ENCODE measurements at places on chromosomes 2 and 18. TPM values are rescaled to one million over a fixed set of nuclear protein-coding genes. Genes with fewer than 3 reads are reported as not detected.

Gene EVA1A
- not detected for polyA plus RNA-seq

Gene COBLL1
- polyA plus RNA-seq, result 114 TPM

Gene MYO5B
- 1.2 TPM for polyA plus RNA-seq

Gene TUBA3D
- not detected for polyA plus RNA-seq

Gene NYAP2
- polyA plus RNA-seq, result not detected

Gene IHH
- not detected for polyA plus RNA-seq

Gene CENPA
- polyA plus RNA-seq, result not detected

Gene NFATC1
- polyA plus RNA-seq, result 63.2 TPM

Gene CFAP65
- not detected for polyA plus RNA-seq

Gene SULT1C3
- polyA plus RNA-seq, result not detected

Gene CLHC1
- 1.2 TPM for polyA plus RNA-seq

Gene FASTKD1
- 15.1 TPM for polyA plus RNA-seq

Gene PUS10
- polyA plus RNA-seq, result 6.8 TPM

Gene IFIH1
- polyA plus RNA-seq, result 31.1 TPM

Gene MAT2A
- polyA plus RNA-seq, result 72.2 TPM

Gene SEC11C
- 260 TPM for polyA plus RNA-seq

Gene LRP2
- not detected for polyA plus RNA-seq

Gene COL4A4
- polyA plus RNA-seq, result 20.8 TPM

Gene OSR1
- not detected for polyA plus RNA-seq

Gene BUB1
- 0.94 TPM for polyA plus RNA-seq

Gene PIEZO2
- not detected for polyA plus RNA-seq

Gene B3GNT2
- polyA plus RNA-seq, result 25.1 TPM
